AG20443 (cell line): ENCODE measurements at places on chromosomes 5 and 9.

DNA sequence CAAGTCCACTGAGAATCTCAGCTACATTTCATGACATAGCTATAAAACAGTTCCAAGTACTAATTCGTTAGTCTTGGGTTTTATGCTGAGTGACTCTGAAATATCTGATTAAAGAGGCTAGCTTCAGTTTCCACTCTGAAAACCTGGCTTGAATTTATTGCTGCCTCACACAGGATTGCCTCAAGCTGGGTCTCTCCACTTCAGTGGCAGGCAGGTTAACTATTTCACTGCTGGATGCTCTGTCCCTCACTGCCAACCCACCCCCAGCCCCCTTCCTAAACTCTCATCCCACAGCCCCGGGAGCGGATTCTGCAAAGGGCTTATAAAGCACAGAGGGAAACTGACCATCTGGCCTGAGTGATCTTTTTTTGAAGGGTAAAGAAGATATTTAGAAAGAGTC is 318.3 kb downstream of the MLLT3 start:
- no peak for DNase-seq

DNA sequence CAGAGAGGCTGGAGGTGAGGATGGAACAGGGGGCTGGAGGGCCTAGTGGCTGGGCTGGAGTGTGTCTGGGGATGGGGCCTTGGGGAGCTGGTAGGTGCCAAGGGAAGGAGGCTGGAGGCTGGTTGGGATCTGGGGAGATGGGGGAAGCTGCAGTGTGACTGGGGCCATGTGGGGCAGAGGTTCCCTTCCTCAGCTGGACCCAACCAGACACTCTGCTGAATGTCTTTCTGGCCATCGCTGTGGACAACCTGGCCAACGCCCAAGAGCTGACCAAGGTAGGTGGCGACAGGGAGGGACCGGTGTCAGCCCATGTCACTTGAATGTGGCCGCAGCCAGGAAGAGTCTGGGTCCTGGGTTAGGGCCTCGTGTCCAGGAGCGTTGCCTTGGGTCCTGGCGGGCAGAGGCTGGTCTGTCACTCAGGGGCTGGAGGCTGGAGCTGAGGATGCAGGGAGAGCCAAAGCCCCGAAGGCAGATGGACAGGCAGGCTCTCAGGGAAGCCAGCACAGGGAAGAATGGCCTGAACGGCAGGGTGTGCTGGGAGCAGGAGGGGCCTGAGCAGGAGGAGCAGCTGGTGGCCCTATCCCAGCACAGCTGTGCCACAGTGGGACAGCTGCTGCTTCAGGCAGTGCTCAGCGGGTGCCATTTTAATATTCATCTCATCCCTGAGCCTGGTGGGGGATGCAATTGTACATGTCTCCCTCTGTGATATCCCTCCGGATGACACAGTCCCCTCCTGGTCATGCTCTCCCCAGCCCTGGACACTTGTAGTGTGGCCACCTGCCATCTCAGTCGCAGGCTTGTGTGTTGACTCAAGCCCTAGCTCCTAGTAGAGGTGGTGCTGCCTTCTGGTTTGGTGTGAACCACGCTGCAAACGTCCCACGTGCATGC is 132.5 kb downstream of the CACNA1B start:
- peak; percentile 6 for DNase-seq

DNA sequence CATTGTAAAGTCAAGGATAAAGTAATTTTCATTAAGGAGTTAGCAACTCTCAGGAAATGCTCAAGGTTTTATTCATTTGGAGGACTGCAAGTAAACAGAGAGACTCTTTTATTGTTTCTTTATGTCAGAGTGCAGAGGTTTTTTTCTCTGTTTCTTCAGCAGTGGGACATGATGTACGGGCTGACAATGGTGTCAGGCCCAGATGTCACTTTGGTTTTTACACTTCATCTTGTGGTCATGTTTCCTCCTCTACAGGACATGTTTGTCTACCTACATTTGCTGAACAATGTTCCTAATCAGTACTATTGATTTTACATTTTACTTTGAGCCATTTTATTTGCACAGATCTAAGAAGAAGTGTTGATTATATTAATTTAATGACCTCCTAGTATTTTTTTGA is 72.8 kb upstream of the PARP8 start:
- DNase-seq = no peak

DNA sequence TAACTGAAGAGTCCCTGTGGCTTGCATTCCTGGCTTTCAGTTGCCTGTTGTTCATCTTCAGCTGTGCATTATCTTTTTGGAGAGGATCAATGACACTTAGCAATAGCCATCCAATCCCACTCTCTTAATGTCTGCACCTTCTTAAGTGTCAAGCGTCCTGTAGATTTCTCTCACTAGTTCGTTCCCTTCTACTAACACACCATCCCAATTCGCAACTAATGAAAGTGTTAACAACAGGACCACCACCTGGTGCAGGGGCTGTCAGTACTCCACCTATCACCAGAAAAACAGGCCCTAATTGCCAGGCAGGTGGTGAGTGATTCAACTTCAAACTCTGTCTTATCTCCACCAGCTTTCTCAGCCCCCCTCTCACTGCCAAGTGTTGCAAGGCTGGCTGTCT is 169.4 kb upstream of the EFNA5 start:
- DNase-seq = no peak

- no peak for DNase-seq
Observed at GRCh38 chr9:2228132-2228531, 213.0 kb downstream of the SMARCA2 start.

DNA sequence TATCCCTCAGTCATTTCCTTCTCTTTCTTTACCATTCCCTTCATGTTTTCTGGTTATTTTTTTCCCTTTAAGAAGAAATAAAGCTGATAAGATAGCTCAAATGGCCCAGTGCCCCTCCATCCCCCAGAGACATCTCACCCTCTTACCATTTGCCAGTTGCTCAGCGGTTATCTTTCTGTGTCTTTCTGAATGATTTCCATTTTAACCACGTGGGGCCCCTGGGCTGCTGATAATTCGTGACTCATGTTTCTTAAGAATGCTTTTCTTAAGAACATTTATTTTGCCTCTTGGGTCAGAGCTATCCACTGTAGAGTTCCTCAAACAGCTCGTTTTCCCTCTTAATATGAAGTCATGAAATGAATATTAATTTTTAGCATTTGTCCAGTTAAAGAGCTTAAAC is 147.8 kb downstream of the MAST4 start:
- no peak for DNase-seq

DNA sequence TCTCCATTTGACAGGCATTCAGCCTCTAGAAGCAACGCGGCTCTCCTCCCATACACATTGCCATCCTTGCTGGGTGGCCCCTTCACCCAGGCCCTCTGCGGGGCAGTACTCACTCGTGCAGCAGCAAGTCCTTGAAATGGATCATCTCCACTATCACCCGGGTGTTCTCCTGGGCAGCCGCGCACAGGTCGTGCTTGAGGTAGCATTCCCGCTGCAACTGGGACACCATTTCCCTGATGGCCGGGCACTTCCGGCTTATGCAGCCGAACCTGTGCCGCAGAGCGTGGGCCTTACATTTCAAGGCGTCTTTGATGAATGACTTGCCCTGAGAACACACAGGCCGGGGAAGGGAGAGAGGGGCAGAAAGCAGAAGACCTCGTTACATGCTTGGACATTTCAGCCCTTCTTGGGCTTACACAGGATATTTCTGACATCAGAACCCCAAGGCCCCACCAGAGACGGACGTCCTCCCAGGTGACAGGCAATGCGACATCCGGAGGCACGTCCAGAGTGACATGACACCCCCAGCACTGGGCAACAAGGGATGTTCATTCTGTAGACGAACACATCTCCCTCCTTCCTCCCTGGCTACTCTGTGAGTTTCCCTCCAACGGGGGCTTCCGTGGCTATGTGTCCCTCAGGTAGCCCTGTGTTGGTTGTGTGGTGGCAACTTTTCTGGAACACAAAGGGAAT is 5.0 kb downstream of the STC2 start:
- DNase-seq = no peak

DNA sequence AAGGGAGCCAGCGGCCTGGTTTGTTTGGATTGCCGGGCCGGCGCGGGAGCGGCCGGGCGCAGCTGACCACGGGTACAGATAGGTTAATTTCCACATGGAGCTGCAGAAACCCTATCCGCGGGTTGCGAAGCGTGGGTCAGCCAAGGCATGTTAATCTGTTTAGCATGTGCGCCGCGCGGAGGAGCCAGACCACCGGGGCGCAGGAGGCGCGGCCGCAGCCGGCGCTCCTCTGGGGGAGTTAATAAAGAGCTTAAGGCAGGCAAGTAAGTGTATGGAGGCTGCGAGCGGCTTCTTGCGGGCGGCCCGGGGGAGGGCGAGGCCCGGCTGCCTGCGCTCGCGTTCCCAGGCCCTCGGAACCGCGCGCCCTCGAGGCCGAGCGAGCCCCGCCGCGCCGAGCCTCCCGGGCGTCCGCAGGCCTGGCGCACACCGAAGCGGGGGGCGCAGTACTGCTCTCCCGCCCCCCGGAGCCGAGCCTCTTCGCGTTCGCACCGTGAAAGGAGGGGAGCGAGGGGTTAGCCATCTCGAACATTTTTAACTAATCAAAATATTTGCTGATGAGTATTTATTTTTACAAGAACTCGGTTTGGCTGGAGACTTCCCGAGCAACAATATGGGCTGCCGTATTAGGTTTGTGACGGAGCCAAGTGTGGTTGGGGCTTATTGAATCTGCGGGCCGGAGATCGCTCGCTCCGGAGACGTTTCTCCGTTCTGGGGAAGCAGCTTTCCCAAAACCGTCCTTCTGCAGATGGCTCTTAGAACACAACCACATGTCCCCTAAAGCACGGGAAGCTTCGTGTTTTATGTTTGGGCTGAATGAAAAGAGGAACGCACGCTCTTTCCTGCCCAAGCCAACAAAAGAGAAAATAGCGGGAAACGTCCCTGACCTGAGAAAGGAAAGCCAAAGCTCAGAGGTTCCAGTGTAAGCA is 28.8 kb downstream of the FOXD1 start:
- peak; percentile 79 for DNase-seq

- DNase-seq = no peak
Observed at GRCh38 chr9:29640507-29640906, 2067.2 kb upstream of the C9orf72 start.

DNA sequence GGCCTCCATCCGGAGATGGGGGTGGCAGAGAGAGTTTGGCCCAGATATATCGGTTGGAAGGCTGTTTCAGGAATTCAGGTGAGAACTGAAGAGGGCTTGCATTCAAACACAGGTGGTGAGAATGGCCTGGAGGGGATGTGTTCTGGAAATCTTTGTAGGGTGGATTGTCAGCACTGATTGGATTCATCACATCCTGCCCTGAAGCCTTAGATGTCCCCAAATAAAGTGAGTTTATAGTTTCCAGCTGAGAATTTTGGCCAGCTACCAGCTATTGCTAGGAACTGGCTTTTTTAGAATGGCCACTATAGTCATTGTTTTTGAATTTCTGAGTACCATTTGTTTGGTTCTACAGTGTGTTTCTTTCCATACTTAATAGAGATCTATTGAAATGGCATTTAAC is 46.1 kb upstream of the ANKH start:
- peak; percentile 60 for DNase-seq

GRCh38 chr5:79591326-79591725 is 20.9 kb upstream of the TENT2 start:
- DNase-seq = no peak

- no peak for DNase-seq
Observed at GRCh38 chr5:52743529-52743928, 44.2 kb upstream of the ITGA1 start.

DNA sequence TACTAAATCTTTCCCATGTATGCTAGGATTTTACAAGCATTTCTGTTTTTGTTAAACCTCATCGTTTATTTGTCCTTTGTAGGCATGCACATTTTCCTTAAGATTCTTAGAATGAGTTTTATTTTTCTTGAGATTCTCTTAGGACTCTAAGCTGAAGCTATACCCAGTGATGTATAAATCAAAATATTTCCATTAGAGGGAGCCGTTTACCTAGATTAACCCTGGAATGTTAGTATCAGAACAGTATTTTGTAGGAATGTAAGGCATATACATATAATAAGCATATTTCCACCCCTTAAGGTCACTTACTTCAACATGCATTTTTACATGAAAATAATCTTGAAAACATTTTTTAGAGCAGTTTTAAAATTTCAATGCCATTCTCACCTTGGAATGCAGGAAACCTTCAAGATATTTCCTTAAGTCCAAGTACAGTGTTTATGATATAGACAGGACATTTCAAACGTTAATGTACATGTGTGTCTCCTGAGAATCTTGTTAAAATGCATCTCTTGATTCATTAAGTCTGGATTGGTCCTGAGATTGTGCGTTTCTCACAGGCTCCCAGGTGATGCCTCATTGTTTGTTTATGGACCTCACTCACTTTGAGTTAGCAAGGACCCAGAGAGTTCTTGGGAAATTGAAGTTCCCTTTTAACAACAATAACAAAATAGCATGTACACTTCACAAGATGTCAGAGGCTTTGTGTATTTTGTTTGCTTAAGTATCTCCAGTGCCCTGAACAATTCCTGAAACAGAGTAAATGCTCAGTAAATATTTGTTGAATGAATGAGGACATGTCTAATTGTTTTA is 34.9 kb upstream of the FCHO2 start:
- DNase-seq = no peak

GRCh38 chr9:132945186-132946130 is 1.0 kb upstream of the TSC1 start:
- DNase-seq = no peak

DNA sequence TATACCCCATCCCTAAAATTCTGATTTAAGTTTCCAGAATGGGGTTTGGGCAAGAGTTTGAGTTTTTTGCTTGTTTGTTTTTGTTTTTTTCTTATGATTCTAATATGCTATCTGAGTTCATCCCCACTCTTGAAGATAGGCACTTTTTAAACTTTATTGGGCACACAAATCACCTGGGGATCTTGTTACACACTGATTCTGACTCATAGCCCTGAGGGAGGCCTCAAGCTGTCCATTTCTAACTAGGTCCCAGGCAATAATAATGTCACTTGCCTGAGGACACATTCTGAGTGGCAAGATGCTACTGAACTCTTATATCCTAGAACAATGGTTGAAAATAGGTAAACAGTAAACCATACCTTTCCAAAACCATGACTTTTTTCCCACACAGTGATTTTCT is 22.8 kb upstream of the ABLIM3 start:
- DNase-seq = no peak

- no peak for DNase-seq
Observed at GRCh38 chr9:35856882-35857281, 13.3 kb downstream of the OR13J1 start.

GRCh38 chr5:181187500-181188213 is 17.3 kb downstream of the TRIM7 start:
- DNase-seq = peak; percentile 72

DNA sequence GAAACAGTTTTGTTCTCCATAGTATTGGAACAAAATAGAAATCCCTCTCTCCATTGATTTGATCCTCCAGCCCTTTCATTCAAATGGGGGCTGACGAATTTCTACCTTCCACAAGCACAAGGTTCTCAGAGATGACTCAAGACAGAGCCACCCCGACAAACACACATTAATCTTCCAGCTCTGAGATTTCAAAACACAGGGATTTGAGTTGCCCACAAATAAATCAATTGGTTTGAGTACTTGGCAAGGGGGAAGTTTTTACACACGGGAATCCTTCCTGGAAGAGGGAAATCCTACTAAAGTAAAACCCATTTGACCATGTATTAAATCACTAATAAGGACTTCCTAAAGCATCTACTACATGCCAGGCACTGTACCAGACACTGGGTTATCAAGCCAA is 5.4 kb downstream of the ADRA1B start:
- no peak for DNase-seq

- DNase-seq = no peak
Observed at GRCh38 chr5:59091965-59092364, 509.1 kb downstream of the RAB3C start.
